WTC11 (cell line): ENCODE measurements at places on chromosomes 5 and 9.

DNA sequence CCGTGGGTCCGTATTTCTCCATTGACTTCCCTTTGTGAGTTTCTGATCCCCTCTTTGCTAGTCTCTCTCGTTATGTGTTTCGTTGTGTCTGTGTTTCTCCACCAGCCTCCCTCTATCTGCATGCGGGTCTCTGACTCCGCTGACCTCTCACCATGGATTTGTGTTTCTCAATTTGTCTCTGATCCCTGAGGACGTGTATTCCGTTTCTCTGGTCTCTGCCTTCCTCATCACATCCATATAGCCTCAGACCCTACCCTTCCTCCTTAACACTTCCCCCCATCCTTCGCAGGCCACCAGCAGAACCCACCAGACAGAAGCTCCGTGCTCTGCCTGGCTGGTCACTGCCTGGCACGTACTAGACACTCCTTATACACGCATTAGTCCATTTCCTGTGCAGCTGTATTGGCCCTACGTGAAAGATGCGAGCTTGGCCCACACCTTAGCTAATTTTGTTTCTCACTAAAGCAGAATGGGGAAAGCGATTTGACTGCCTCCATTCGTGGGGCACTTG, 631 bp downstream of the B4GALT7 start:
- no peak for DNase-seq

DNA sequence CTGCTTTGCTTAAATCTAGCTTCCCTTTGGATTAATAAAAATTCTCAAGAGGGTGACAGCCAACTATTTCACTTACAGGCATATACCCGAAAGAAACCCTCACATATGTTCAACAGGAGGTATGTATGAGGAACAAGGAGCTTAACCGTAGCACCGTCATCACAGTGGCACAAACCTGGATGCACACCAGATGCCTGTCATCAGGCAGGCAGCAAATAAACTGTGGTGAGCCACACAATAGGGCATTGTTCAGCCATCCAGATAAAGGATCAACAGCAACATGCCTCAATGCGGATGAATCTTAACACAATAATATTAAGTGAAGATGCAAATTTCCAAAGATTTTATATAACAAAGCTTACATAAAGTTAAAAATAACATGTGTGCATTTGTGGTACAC, 5.5 kb upstream of the TNFSF15 start:
- DNase-seq, result no peak

GRCh38 chr5:11595045-11595444, 309.2 kb downstream of the CTNND2 start:
- no peak for DNase-seq

DNA sequence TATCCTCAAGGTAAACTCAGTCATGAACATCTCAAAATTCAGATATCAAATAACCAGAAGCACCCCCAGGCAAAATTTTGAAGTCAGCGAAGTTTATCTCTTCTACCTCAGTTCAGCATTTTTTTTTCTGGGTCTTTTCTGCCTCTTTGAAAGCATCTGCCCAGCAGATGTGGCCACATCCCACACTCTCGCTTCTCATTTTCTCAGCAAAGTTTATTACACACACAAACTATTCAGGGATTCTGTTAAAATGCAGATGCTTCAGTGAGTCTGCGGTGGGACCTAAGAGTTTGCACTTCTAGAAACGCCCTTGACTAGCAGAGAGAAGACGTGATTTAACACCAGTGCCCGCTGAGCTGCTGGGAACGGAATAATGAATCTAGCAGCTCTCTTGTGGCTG, 19.3 kb downstream of the RASEF start:
- DNase-seq, result no peak

GRCh38 chr5:146753641-146754040, 124.9 kb downstream of the PPP2R2B start:
- DNase-seq, result no peak

DNA sequence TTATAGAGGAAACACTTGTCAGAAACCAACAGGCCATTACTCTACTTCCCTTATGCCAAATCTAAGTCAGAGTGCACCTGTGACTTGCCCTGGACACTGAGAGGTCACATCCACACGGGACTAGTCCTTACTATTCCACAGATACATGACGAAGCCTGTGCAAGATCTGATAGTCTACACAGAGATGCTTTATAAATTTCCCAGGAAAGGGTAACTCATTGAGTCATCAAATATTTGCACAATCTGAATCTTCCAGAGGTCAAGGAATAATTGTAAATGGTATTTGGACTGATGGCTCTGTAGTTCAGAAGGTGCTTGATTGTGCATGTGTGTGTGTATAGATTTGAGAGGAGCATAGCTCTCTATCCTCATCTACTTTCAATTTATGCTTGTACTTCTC, 55.2 kb upstream of the JAK2 start:
- DNase-seq, result no peak

GRCh38 chr9:87305151-87305550, 192.5 kb upstream of the DAPK1 start:
- DNase-seq, result no peak

DNA sequence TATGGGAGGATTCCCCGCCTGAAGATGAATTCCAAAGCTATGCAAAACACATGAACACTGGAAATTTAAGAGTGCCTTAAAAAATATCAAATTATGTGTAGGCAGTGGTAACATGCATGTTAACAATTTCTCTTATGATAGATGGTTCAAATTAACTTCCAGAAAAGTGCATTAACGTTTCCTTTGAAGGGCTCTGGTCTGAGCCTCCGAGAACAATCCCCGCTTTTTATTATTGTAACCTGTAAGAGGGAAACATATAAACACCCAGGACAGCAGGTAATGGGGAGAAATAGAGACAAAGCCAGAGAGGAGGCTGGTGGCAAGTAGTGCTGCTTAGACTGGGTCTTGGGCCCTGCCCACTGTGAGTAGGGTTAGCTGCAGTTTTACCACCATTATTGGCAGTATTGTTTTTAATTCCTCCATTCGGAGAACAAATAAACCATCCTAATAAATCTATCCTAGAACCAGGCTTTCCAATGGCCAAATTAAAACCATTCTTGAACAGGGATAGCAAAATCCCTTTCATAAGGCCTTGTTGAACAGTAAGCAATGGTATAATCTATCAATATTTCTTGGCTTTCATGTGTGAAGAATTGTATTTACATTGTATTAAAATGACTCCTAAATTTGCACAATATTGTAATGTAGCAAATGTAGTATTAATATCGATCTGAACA, 6.3 kb downstream of the NR2F1 start:
- no peak for DNase-seq

GRCh38 chr9:111633389-111633736, 2.2 kb downstream of the DNAJC25 start:
- DNase-seq, result no peak

- DNase-seq, result no peak
These were observed 6.6 kb downstream of the GOLGA1 start for GRCh38 chr9:124934290-124934689.

DNA sequence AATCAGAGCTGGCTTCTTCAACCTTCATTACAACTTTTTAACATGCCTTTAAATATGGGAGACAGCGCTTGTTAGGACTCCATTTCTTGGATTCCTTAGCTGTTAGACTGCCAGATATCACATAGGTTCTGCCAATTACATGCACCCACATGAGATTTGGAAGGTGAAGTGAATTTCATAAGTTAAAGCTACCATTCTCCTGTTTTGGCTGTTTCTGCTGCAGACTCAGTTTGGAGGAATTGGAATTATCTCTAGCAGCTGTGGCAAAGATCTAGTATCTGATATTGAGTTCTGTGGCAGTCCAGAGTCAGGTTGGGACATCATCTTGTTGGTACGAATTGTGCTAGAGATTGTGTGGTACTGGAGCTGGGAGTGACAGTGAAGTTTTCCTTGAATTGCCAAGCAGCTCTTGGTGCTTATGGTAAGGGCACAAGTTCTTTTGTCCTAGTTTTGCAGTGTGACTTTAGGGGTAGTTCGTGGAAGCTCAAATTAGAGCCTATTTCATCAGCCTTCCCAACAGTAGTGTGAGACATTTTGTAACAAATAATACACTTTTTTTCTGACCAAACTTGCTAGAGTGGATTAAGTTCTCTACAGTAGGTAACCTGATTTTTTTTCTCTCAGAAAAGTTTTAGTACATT, 9.1 kb upstream of the PJA2 start:
- no peak for DNase-seq

DNA sequence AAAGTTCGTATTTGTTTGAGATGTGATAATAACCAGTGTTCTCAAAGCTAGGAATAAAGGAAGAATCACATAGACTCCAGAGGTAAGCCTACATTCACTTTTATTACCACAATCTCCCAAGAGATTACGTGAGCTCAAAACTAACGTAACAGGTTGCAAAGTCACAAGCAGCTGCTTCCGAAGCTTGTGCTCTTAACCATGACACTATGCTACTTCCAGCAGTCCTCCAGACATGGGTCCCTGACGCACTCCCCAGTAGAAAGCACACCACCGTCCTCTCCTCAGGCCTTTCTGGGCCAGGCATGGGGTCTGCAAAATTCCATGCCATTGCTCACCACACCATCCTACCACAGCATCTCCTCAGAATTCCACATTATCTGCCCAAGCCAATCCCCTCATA, 84.6 kb downstream of the PAX5 start:
- no peak for DNase-seq

GRCh38 chr9:105333811-105334210, 89.4 kb downstream of the SLC44A1 start:
- DNase-seq, result no peak

GRCh38 chr5:180343831-180344695, 9.1 kb downstream of the GFPT2 start:
- no peak for DNase-seq

GRCh38 chr9:12680757-12681156, 12.4 kb upstream of the TYRP1 start:
- no peak for DNase-seq
